ENCODE measurements at places on chromosomes 13 and 19. TPM values are rescaled to one million over a fixed set of nuclear protein-coding genes. Genes with fewer than 3 reads are reported as not detected.

LYPD3 gene
- total RNA-seq, result not detected

YJEFN3 gene
- 3.5 TPM for total RNA-seq

ZNF599 gene
- 2.2 TPM for total RNA-seq

FXYD7 gene
- not detected for total RNA-seq

CPB2 gene
- total RNA-seq, result not detected

Measured in ascending aorta (tissue), 2 donors.